ENCODE measurements at places on chromosomes 12 and 14.

DNA sequence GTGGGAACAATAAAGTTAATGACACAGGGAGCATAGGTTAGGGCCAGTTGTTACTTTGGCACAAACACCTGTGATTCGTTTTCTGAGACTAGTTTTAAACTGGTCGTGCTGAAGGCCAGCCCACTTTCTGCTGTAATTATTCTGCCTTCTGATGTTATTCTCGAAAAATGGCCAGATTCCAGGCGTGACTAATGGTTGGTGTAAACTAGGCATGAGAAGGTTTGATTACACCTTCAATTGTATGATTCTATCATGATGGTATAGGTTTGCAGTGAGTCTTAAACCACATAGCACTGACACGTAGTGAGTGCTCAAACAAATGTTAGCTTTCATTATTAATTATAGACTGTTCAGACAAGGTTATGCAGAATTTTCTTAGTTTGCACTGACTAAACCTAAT, 39.0 kb downstream of the CKB start:
- no peak for DNase-seq

DNA sequence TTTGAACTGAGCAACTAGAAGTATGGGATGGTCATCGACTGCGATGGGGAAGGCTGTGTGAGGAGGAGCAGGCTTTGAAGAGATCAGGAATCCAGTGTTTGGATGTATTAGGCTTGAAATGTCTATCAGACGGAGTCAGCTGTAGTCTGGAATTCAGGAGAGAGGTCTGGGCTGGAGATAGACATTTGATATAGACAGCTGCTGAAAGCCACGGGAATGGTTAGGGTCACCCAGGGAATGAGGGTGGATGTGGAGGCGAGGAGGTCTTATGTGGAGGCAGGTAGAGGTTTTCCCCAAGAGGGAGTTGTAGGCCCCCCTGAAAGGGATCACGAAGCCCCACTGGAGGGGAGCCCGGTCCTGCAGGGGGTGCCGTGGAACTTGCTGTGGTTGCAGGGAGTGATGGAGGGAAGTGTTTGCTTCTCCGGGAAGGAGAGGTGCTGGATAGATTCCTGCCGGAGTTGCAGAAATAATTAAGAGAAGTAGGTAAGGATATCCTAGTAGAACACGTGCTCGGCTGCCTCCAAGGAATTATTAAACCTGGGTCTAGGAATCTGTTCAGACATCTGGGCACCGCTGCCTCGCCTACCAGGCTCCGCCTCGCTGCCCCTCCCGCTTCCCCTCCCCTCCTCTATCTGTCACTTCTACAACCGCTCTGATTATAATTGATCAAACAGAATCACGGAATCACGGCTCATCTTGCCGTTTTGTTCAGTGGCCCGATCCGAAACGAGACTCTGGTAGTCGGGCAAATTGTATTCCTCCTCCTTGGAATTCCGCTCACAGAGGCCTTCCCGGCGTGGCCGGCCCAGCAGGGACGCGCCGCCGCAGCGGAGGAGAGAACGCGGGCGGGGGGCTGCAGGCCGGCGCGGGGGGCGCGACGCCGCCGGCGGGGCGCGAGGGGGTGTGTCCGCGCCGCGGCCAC, 826 bp upstream of the CACNA1C start:
- no peak for DNase-seq

DNA sequence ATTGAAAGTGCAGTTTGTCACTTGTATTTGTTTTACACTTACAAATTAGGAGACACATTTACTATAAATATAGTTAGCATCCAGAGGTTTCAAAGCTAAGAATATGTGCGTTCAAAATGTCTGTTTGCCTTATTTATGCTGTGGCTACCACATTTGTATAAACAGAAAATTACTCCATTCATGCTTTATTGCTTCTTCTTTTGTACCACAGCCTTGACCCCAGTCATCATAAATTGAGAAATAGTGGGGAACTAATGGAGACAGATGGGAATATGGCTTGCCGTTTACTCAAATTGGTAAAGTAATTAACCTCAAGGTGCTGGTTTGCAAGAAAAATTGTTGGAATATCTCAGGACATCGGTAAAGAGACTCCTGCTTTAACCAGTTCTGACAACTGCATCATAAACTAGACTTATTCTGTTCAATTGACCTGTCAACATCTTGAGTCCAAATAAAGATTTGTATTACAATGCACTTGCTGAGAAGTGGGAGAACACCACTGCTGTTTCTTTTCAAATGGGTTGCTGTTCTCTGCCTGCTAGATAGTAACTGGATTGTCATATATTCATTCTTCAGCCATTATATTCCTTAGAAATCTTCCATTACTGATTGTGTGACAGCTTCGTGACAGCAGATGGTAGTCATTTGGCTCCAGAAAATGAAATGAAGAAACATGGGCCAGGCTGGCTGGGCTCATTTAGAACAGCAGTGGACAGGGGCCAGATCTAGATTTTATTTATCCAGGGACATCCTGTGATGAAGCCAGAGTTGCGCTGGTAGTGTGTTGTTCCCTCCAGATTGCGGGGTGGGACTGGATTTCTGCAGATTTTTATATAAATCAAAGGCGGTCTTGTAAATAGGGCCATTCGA, 354.4 kb downstream of the EGLN3 start:
- no peak for DNase-seq

GRCh38 chr12:54657105-54657607, 9.0 kb upstream of the DCD start:
- DNase-seq = no peak

DNA sequence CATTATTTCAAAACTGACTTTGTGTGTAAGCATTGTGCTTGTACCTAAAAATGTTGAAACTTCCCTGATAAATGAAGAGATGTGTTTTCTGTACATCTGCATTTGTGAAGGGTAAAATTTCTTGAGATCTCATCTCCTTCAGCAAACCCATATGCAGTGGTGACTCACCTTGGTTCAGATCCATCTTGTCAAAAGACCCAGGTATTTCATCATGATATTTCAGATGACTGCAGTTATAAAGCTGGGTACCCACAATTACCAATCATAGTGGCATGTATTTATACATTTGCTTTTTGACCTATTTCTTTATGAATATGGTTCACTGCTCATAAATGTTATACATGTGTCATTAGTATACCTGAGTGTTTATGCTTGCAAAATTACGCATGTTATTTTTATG, 1213.6 kb downstream of the GALC start:
- no peak for DNase-seq

DNA sequence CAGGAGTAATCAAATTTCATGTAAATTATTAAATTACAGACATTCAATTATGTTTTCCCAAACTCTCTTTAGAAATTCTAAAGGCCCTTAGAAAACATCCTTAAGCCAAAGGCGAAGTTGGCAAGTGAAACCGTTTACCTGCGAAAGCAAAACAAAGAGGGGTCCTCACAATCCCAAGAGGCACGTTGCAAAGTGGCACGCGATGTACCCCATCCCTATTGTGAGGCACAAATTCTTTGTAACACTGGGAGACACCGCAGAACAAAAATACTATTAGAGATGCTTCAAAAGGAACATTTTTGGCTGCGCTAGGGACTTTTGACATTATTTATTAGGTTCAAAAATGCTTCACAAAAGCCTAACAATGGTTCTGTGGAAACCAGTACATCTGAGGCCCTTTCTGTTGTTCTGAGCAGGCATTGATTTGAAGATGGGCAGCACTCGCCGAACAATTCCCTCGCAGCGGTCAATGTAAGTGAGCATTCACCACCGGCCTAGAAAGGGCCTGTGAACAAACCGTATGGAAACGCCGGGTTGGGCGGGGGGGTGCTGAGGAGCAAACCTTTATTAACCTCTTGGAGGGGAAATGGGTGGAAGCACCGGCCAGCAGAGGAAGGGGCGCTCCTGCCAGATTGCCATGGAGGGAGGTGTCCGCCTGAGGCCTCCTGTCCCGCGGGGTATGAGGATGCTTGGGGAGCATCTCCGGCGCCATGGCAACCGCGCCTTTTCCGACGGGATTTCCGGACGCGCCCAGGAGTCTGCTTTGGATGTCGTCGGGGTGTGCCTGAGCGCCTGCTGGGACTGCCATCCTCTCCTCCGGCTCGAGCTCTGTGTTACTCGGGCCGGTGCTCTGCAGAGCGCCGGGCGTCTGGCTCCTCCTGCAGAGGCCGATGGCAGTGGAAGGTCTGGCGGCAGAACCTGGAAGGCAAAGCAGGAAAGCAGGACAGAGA, 193.9 kb downstream of the C12orf42 start:
- no peak for DNase-seq

- no peak for DNase-seq
Observed at GRCh38 chr14:78308079-78308478, 137.9 kb downstream of the NRXN3 start.

DNA sequence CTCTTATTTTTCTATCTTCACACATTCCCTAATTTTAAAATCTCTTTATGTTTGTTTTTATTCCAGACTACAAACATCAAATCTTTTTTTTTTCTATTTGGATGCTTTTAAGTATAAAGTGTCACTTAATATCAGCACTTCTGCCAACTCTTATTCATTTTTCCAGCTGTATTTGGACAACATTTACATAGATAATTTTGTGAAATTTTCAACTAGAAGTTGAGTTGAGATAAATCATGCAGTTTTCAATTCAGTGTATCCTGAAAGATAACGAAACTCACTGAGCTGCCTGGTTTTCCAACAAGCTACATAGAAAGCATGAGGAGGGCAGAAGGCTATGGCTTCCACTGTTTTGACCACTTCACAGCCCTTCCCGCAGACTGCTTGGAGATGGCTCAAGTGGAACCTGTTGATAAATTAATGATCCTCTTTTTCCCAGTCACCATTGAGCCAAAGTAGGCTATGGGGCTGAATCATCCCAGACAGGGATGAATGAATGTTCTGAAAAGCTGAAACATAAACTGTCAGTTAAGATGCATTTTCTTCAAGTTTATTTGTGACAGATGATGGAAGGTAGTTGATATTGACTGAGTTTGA, 213.9 kb downstream of the RAD51B start:
- DNase-seq = no peak

DNA sequence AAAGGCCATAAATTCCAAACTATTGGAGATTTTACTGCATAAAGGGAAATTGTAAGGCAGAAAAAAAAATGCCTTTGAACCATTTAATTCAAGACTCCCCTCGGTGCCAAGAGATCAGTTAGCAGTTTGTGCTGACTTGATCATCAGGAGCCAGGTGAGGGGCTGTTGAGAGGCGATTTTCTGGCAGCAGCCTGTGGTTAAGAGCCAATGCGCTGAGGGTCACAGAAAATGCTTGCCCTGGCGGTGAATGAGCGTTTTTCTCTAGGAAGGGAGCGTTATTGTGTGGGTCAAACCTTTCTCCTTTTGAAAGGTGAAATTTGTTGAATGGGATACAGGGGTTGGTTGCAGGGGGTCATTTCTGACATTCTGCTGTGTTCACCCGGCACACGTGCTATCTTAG, 4.7 kb downstream of the SRRM4 start:
- no peak for DNase-seq

- DNase-seq = no peak
Observed at GRCh38 chr12:32615441-32615840, 63.7 kb upstream of the DNM1L start.

GRCh38 chr12:57514720-57515407, 5.5 kb downstream of the DDIT3 start:
- no peak for DNase-seq

- no peak for DNase-seq
Observed at GRCh38 chr12:1006255-1006654, 15.2 kb downstream of the ERC1 start.

- no peak for DNase-seq
Observed at GRCh38 chr12:6975297-6976032, 4.8 kb downstream of the EMG1 start.

DNA sequence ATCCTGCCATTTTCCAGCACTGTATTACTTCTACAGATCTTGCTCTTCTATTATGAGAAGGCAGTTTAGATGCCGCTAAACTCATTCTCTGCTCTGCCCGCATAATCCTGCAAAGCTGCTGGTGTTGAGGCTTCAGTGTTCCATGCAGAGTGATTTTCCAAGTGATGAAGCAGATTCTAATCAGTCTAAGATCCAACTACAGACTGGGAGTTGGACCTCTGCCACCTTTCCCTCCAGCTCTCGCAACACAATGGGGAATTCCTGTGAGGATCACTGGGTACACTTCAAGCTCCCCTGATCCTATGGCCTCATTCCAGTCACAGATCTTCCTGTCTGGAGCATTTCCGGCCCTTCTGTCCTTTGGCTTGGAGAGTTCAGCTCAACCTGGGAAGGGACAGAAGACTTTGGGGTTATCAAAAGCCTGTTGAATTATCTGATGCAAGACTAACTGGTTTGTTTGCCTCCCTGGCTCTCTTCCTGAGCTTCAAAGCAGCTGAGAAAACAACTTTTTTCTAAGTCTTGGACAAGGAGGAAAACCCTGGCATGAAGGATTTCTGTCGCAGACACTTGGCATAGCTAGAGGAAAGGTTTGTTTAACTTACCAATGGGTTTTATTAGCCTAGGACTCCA, 333.9 kb downstream of the ZFP36L1 start:
- DNase-seq = no peak

- DNase-seq = peak; percentile 43
Observed at GRCh38 chr14:92582706-92583452, 69.3 kb downstream of the RIN3 start.

DNA sequence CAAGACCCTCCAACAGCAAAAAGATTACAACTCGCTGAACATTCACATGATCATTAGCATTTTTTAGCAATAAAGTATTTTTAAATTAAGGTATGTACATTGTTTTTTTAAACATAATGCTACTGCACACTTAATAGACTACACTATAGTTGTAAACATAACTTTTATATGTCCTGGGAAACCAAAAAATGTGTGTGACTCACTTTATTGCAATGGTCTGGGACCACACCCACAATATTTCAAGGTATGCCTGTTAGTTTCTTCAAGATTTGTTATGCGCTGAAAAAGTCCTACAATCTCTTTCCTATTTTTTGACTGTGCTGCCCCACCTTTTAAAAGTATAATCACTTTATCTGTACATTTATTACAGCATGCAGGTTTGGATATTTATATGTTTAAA, 30.4 kb upstream of the PCNX4 start:
- DNase-seq = no peak

GRCh38 chr14:68039593-68039992, 220.0 kb downstream of the RAD51B start:
- no peak for DNase-seq

GRCh38 chr14:55048900-55049436, 2.5 kb upstream of the MAPK1IP1L start:
- DNase-seq = no peak

GRCh38 chr12:69513297-69513696, 43.1 kb downstream of the FRS2 start:
- DNase-seq = no peak

- no peak for DNase-seq
Observed at GRCh38 chr12:130438711-130439110, 101.0 kb downstream of the PIWIL1 start.

GRCh38 chr12:95547522-95548055, 3.7 kb downstream of the USP44 start:
- DNase-seq = no peak

GRCh38 chr12:109902891-109903418, 2.9 kb downstream of the TCHP start:
- no peak for DNase-seq

GRCh38 chr12:114685869-114686268, 1.9 kb upstream of the TBX3 start:
- no peak for DNase-seq

- no peak for DNase-seq
Observed at GRCh38 chr14:95464514-95464913, 51.9 kb downstream of the SYNE3 start.

GRCh38 chr12:132351751-132352495, 22.5 kb upstream of the GALNT9 start:
- DNase-seq = no peak

- no peak for DNase-seq
Observed at GRCh38 chr14:45211295-45211694, 41.7 kb downstream of the MIS18BP1 start.

GRCh38 chr12:9674226-9674590, 4.7 kb downstream of the CLEC2D start:
- DNase-seq = no peak

GRCh38 chr14:53152887-53153701, at the start of gene DDHD1:
Gene DDHD1, minus strand, starts transcription at chr14:53153323. Its CDS starts 225 bp downstream, at chr14:53153098.
- peak; percentile 84 for DNase-seq
